ENCODE measurements at places on chromosomes 6 and 20.

- DNase-seq = no peak
Observed at GRCh38 chr6:153442096-153442495, 311.0 kb upstream of the RGS17 start.

GRCh38 chr20:32664678-32665159 is 9.0 kb downstream of the C20orf203 start:
- DNase-seq = no peak

DNA sequence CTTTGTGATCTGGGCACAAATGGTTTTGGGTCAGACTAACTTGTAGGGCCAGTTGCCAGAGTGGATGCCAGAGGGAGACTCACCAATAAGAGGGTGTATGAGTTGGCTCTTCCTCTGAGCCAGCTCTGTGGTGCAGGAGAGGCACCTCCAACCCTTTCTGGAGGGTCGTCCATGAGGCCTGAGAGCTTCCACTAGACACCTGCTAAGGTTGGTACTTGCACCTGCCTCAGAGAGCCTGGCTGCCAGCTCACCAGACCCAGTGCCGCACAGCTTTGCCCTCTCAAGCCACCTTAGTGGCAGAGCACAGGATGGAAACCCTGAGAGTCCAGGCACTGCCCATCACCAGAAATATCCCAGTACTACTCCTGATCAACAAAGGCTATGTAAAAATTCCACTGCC is 504.3 kb downstream of the EYS start:
- no peak for DNase-seq

- DNase-seq = no peak
Observed at GRCh38 chr6:106739387-106739786, 110.0 kb downstream of the QRSL1 start.

DNA sequence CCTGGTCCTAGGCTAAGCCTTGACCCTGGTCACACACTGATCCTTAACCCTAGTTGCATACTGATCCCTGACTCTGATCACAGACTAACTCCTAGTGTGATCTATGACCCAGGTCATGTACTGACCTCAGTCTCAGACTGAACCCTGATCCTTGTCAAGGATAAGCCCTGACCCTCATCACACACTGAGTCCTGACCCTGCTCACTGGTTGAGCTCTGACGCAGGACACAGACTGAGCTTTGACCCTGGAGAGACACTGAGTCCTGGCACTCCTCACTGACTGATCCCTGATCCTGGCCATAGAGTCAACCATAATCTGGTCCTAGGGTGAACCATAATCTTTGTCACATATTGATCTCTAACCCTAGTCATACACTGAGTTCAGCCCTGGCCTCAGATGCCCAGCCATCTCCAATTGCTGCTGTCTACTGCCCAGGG is 37.9 kb downstream of the KCNB1 start:
- DNase-seq = no peak

DNA sequence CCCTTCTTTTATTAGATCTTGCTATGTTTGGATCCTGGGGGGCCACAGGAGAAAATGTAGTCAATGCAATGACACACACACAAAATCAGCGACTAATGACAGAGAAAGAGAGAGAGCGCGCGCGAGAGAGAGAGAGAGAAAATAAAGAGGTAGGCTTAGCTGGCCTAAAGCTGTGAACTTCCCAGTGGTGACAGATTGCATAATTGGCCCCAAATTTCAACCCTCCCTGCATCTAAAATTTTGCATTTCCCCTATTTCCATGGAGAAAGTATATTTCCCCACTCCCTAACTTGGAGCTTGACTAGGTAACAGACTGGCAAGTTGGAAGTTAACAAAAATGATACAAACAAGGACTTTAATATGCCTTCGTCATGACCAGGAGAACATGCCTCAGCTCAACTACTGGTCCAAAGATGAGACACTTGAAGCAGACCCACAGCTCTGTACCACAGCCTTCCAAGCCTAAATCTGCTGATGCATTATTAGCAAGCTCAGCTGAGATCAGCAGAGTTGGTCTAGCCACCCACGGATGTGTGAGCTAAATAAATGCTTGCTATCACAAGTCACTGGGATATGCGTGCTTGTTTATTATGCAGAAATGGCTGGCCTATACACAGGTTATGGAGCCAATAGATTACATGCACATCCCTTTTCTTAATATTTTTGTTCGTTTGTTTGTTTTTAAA is 118.1 kb upstream of the PRDM1 start:
- DNase-seq = no peak

DNA sequence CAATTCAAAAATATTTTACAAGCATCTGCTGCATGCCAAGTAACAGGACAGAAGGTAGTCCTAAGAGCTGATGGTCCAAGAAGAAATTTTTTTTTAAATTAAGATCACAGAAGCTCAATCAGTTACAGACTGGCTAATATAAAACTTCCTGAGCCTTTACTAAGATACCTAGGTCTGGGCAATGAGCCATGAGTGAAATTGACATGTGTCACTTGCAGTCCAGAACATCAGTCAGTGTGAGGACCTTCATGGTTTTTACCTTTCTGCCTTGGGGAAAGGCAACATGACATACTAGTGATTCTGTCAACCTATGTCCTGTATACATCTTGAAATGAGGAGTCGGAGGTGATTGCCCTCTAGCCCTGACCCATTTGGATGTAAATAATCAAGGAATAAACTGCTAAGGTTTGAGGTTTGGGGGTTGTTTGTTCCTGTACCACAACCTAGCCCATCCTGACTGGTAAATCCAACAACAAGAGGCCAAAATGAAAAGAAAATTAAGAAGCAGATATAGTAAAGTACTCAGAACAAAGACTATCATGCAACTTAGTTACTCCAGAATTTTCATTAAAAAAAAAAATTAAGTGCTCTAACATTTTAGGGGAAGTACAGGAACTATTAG is 70.0 kb downstream of the CNKSR3 start:
- no peak for DNase-seq

- DNase-seq = no peak
Observed at GRCh38 chr6:72760114-72760793, 138.4 kb downstream of the KCNQ5 start.

DNA sequence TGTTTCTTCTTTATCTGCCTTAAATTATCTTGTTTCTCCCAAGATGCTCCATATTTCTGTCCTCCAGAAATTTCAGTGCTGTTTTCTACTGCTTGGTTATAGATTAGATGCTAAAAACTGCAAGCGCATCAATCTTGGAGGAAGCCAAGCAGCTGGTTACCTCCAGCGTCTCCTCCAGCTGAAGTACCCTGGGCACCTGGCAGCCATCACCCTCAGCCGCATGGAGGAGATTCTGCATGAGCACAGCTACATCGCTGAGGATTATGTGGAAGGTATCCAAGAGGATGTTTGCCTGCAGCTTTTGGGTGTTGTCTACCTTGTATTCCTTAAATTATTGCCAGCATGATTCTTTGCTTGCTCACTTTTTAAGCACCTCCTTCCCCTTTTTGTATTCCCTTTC is 3.8 kb downstream of the ACTR5 start:
- no peak for DNase-seq

- DNase-seq = no peak
Observed at GRCh38 chr6:75290136-75290945, 5.7 kb upstream of the TMEM30A start.

DNA sequence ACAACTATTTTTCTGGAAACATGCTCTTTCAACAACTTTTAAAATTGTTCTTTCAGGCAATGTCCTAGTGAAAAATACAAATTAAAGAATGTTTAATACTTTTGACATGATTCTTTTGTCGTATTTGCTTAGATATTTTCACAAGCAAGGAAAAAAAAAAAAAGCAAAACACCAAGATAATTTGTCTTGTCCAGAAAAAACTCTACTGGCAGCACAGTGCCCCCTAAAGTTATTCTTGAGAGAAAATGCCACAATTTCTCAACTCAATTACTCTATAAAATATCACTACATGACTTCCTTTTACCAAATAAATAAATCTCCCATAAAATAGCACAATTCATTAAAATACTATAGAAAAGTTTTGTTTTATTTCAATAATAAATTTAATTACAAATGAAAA is 652.5 kb upstream of the EPHA7 start:
- DNase-seq = no peak

DNA sequence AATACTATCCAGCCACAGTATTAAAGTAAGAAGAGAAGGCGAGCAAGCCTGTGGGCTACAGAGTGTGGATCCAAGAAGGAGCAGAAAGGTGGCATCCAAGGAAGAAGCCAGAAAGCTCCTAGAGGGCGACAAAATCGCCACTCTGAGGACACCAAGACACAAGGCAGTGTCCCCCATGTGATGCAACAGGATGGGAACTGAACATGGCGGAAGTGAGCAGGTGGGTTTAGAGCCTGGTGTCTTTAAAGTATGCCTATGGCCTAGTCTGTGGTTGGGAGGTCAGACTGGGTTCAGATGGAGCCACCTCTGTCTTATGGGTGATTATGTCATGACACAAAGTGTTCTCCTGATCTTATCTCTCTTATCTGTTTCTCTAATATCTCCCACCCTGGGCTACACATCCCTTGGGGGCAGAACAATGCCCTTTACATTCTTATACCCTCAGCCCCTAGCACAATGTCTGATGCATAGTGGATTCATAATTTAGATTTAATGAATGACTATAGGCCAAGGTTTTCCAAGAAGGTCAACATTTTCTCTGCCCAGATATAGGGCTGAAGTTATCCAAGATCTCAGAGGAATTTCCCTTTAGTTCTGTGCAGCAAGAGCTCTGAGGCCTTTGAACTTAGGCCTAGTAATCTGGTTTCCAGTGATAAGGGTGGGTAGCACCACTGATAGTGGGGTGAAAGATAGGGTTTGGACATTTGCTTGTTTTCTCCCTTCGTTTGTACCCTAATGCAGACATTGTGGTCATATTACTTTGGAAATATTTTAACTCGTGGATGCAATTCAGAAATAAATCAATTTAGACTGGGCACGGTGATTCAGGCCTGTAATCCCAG is 167.3 kb upstream of the AKIRIN2 start:
- DNase-seq = no peak

- no peak for DNase-seq
Observed at GRCh38 chr20:38139156-38139912, 25.7 kb downstream of the TGM2 start.

GRCh38 chr6:111715321-111715720 is 109.6 kb upstream of the TRAF3IP2 start:
- peak; percentile 59 for DNase-seq

DNA sequence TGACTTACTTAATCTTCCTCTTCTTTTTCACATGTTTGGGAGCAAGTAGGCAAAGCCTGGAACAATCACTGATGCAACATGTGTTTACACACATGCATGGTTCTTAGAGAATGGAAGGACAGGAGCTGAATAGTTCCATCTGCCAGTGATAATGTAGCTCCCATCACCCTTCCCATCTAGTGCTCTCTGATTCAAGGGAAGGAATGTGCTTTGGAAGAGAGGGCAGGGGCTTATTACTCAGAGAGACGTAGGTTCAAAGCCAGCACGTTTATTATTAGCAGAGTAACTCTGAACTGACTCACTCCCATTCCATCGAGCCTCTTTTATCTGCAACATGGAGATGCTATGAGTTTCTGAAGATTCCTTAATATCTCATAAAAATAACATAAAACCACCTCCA is 211.9 kb downstream of the GMPR start:
- DNase-seq = no peak

DNA sequence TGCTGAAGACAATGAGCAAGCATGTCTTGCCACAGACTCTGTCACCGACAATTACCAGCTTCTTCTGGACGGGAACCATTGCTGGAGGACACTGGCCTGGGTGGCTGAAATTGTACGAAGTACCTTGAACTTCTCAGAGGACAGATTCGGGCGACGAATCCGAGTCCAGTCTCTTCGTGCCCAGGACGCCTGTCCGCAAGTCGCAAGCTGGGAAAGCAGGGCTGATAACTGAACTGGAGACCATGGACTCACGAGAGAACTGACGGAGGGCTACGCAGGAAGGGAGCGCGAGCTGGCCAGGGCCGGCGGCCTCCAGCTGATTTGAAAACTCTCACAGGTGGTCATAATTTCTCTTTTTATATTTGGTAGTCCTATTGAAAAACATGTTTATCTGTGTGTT is 1229.5 kb upstream of the MAP3K7 start:
- DNase-seq = no peak

GRCh38 chr6:43744491-43744890 is 25.5 kb upstream of the VEGFA start:
- no peak for DNase-seq

- DNase-seq = peak; percentile 19
Observed at GRCh38 chr20:63087236-63087871, 80.6 kb upstream of the BHLHE23 start.

DNA sequence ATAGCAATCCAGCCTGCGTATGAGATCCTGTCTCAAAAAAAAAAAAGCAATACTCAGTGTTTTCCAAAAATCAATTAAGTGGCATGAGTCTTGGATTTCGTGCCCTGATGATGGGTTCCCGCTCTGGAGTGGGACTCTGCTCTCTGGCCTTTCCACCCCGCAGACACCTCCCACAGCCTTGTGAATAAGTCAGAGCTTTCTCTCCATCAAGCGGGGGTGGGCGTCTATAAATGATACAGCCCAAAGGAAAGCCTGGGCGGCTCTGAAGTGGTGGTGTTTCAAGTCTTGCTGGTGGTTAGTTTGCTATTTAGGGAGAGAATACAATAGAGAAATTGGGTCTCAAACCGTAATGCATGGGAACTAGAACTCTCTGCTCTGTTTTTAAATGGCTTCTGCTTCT is 52.5 kb upstream of the TAGAP start:
- peak; percentile 85 for DNase-seq

GRCh38 chr6:41088451-41088850 is 15.7 kb downstream of the NFYA start:
- no peak for DNase-seq

DNA sequence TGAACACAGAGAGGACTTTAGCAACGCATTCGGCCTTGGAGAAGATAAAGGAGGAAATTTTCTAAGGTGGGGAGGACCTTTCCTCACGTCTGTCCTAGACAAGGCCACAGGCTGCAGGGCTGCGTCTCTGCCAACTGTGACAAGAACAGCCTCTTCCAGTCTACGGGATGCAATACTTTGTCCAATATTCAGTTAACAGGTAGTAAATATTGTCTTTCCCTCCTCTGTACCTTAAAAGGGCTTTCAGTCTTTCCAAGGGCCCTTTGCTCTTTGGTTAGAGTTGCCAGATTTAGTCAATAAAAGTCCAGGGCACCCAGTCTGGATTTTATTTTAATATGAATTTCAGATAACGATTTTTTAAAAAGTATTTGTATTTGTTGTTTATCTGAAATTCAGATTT is 78.2 kb downstream of the ELOVL4 start:
- DNase-seq = no peak

- no peak for DNase-seq
Observed at GRCh38 chr6:14762077-14762476, 483.8 kb upstream of the JARID2 start.

- no peak for DNase-seq
Observed at GRCh38 chr20:57582029-57582378, 21.1 kb downstream of the PCK1 start.

GRCh38 chr6:47419621-47420020 is 58.0 kb upstream of the CD2AP start:
- no peak for DNase-seq

GRCh38 chr6:28336284-28337120 is 554 bp upstream of the ZSCAN31 start:
- peak; percentile 60 for DNase-seq
